ENCODE measurements at places on chromosomes 5 and 9.

- no peak for DNase-seq
These were observed 64.5 kb upstream of the GNA14 start for GRCh38 chr9:77712533-77713130.

GRCh38 chr9:127813686-127814226 is 11.1 kb downstream of the FPGS start:
- no peak for DNase-seq

DNA sequence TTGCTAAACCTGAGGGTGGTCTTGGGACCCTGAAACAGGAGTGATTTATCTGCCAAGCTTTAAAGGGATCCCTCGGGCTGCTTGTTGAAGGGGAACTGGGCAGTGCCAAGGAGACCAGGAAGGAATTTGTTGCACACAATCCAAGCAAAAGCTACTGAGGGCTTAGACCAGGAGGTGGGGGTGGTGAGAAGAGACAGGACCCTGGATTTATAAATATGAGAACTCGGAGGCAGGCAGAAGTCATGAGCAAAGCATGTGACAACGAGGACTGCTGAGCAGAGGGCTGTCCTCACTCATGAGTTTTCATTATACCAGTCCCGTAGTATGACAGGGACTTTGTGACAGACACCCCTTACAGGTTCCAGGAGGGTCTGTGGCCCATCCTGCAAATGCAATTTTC is 237.3 kb downstream of the DRD1 start:
- DNase-seq = no peak

DNA sequence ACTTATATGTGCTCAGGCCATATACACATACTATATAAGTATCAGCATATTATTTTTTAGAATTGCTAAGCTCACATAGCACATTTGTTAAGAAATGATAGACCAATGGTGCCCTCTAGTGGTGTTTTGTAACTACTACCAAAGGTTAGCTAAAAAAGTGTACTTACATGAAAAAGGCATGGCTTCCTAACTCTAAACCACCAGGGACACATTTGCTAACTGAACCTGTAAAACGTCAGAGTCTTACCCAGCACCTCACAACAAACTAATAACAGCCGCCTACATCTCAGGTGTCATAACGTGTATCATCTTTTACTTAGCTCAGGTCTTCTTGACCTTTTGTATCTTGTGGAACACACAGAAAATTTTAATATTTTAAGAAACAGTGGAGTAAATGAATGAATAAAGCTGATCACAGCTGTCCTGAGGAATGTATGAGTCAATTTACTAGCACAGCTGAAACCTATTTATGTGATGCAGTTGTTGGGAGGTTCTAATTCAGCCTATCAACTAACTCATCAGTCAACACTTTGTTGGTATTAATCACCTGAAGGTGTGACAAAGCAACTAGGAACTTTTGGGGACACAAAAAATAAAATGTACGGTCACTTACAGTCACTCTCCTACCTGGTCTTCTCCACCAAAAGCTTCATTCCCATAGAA is 72.9 kb downstream of the BAAT start:
- peak; percentile 91 for DNase-seq

- peak; percentile 99 for DNase-seq
These were observed 138.3 kb downstream of the RFK start for GRCh38 chr9:76255781-76256455.

DNA sequence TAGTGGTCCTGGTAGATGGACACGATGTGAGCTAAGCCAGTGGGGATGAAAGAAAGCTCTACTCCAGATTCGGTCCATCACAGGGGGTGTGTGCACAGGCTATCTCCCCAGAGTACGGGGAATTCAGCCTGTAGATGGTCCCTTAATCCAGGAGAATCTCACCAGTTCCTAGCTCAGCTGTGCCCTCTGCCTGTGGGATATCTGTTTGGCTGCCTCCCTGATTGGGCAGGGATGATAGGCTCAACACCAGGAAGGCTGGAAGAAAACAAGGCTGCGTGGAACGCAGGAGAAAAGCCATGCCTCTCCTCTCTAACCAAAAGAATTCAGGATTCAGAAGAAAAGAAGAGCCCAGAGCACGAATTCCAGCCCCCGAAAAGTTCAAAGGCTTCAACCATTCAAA is 40.9 kb downstream of the VLDLR start:
- DNase-seq = no peak

DNA sequence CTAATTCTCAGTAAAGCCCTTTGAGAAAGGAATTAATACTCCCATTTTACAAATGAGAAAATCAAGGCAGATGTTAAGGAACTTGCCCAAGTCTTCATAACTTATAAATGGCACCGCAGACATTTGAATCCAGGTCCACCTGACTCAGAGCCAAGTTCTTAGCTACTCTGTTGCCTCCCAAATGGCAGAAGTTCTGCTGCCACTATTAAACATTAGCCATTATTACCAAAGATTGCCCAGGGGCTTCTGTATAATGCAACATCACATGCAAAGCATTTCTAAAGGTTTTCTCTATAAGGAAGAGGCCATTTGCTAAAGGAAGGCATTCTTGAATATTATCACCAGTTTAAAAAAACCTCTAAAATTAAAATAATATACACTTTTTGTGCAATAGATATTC is 28.3 kb downstream of the TPD52L3 start:
- DNase-seq = no peak

- DNase-seq = no peak
These were observed 1.8 kb upstream of the JADE2 start for GRCh38 chr5:134523543-134524271.

DNA sequence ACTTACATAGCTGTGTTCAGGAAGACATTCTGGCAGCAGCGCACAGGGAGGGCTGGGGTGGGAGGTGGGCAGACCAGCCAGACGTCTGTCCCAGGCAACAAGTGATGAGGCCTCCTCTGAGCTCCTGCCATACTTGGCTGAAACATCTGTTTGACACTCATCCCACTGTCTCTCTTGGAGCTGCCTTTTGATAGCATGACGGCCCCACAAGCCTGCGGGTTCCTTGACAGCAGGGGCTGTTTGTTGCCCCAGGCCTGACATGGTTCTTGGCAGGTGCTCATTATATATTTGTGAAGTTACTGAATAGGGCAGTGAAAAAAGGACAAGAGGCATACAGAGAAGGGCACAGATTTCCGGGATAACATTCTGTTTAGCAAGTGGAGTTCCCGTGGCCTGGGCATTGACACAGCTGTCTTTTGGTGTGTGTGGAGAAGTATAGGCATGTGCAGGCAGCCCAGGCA is 22.2 kb upstream of the B4GALT1 start:
- DNase-seq = no peak

DNA sequence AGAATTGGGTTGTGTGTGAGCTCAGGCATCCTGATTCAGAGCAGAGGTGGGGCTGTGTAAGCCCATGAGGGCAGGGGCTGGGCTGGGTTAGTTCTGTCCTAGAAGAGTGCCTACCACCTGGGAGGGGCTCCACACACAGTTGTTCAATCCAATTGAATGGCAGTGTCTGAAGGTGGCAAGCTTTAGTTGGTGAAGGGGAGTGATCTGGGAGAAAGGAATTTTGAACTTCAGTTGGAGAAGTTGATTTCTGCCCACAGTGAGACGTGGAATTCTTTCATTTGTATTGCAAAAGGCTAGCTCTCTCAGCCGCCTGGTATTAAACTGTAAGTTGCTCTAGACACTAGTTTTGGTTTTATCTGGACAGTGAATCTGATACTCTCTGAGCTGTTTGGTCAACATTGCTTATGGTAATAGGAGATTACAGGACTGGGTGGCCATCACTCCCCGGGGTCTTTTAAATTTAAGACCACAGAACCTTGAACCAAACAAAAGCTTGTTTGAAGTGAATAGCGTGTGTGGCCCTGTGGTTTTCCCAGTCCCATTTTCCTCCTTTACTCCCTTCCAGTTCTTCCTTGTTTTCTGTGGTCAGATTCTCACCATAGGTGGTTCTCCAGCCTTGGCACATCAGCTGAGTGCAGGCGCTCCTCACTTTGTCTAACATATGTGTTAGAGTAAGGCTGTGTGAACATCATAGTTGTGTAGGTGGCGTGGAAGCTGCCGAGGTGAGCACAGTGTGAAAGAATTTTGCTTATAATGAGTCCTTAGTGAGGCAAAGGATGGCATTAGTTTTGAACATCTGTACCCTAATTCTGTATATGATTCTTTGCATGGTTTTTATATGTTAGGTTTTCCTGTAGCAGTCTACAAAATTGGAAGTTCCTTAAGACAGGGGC is 78.0 kb downstream of the ARHGAP26 start:
- DNase-seq = peak; percentile 38

GRCh38 chr5:4480528-4481349 is 659.4 kb upstream of the ADAMTS16 start:
- DNase-seq = no peak

DNA sequence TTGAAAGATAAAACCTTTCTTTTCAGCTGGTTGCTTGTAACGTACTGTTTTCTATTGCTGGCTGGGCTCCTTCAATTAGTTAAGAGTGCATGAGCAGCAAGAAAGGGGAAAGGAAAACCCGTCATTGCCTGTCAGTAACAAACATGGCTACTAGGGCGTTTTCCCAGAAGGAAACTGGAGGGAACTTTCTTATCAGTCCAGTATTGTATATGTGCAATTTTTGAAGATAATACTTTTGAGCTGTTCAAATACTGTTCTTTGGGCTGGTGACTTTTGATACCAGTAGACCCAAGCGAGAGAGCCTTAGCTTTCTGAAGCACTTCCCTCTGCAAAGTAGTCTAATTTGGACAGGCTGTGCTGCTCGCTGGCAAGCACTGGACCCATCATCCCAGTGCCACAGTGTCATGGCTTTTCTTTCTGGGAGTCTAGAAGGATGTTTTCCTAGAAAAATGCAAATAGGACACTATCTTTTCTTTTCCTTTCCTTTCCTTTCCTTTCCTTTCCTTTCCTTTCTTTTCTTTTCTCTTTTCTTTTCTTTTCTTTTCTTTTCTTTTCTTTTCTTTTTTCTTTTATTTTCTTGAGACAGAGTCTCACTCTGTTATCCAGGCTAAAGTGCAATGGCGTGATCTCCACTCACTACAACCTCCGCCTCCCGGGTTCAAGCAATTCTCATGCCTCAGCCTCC is 149.9 kb upstream of the SMIM23 start:
- DNase-seq = no peak

- no peak for DNase-seq
These were observed 3.1 kb downstream of the KCTD16 start for GRCh38 chr5:144173766-144174165.

GRCh38 chr9:127817881-127818434 is 15.3 kb downstream of the FPGS start:
- no peak for DNase-seq

Measured in cardiac muscle cell (in vitro differentiated cells and primary cell).